ENCODE measurements at places on chromosomes 2 and 18.

GRCh38 chr2:10783421-10783820 lies 29.2 kb downstream of the PDIA6 start:
- DNase-seq: no peak

DNA sequence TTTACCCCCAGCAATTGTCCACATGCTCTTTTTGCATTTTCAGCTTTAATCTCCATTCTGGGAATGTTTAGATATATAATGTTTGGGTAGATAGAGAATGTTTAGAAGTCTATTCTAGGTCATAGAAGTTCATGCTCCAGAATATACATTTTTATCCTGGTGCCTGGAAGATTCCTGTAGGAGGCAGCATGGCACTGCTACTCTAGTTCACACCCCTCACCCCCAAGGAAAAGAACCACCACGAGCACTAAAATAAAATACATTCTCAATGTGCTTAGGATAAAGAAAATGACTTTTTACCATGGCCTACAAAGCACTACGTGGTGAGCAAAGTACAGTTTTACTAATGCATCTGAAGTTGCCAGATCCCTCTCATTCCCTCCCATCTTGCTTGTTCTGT lies 53.8 kb downstream of the MYO1B start:
- DNase-seq: no peak

- no peak for DNase-seq
Measured at GRCh38 chr18:32010124-32010721, 8.4 kb upstream of the RNF125 start.

DNA sequence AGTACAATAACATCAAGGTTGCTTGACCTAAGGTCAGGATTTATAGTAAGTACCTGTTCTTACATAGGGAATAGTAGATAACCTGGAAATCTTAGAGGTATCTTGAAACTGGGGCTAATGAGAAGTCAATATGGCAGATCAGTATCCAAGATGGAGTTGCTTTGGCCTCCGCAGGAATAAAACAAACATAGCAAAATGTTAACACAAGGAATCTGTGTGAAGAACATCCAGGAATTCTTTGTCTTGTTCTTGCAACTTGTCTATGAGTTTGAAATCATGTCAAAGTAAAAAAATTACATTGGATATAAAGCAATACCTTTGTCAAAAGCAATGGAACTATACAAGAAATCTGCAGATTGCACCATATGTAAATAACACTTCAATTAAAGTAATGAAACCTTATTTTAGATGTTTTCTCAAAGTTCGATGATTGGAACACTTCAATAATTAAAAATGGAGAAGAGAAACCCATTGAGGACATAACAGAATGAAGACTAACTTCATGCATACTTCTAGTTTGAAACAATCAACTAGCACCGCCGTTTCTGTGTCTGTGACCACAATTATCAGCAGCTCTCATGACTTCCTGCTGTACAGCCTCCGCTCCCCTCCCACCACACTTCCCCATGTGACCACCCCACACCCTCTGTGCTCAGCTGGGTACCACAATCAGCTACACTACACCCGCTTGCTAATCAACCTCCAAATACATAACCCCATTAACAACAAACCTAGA lies 27.6 kb downstream of the C2orf76 start:
- no peak for DNase-seq

GRCh38 chr2:216195565-216196029 lies 86.4 kb downstream of the XRCC5 start:
- peak; percentile 90 for DNase-seq

DNA sequence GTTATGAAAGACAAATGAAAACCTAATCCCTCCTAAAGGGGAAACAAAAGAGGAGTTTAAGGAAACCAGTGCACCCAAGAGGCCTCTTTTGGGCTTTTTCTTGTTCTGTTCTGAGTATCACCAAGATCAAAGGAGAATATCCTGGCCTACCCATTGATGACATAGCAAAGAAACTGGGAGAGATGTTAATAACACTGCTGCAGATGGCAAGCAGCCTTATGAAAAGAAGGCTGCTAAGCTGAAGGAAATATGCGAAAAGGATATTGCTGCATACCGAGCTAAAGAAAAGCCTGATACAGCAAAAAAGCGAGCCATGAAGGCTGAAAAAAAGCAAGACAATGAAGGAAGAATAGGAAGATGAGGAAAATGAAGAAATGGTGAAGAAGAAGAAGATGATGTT lies 23.6 kb upstream of the STAT4 start:
- no peak for DNase-seq

- DNase-seq: no peak
Measured at GRCh38 chr2:128774320-128775216, 455.9 kb upstream of the HS6ST1 start.

- DNase-seq: peak; percentile 78
Measured at GRCh38 chr2:174764280-174765255, at the start of gene CHRNA1. CHRNA1 (minus strand) TSS chr2:174764472; CDS start chr2:174764394, 78 bp downstream.

- DNase-seq: peak; percentile 69
Measured at GRCh38 chr2:149832324-149832723, 244.7 kb upstream of the MMADHC start.

DNA sequence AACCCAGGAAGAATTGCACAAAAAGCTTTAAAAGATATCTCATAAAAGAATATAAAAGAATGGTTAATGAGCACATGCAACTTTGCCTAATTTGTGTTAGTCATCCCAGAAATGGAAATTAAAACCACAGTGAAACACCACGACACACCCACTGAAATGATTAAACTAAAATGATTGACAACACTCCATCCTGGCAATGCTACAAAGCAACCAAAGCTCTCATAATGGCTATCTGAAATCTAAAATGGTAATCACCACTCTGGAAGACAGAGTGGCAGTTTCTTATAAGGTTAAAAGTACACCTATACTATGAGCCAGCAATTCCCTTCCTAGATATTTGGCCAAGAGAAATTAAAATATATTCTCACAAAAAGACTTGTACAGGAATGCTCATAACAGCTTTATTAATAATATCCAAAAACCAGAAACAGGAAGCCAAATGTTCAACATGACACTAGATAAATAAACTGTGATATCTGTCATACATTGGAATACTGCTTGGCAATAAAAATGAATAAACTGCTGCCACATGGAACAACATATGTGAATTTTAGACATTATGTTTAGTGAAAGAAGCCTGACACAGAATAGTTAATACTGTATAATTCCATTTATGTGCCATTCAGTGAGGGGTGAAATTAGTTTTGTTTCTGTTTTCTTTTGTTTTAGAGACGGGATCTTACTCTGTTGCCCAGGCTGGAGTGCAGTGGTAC lies 105.3 kb upstream of the BCL2L11 start:
- DNase-seq: no peak

DNA sequence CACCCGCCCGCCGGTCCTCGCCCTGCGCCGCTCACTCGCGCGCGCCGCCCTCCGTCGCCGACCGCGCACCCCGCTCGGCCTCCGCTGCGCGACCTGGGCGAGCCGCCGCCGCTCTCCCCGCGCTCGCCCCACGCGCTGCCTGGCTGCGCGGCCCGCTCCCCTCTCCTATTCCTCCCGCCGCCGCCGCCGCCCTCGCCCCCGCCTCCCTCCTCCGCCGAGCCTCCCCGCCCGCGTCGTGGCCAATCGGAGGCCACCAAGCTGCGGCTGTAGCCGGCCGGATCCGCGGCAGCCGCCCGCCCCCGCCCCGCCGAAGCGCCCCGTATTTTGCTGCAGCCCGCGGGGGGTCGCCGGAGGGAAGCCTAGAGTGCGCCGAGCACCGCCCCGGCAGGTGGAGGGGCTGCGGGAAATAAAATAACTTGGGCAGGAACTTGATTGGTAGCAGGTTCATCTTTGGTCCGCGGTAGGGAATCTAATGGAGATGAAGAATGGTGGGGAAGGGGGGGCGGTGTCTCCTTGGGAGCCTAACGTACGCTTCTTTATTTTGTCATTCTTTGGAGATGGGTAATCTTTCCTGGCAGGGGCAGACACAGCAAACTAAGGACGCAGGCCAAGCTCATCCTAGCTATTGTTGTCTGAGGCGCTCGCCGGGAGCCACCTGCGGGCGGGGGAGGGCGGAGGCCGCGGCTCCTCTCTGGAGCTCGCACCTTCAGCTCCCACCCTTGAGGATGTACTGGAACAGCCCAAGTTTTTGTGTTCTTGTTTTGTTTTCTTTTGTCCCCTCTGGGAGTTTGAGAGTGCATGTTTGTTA lies 1.1 kb upstream of the CDH2 start:
- DNase-seq: no peak

DNA sequence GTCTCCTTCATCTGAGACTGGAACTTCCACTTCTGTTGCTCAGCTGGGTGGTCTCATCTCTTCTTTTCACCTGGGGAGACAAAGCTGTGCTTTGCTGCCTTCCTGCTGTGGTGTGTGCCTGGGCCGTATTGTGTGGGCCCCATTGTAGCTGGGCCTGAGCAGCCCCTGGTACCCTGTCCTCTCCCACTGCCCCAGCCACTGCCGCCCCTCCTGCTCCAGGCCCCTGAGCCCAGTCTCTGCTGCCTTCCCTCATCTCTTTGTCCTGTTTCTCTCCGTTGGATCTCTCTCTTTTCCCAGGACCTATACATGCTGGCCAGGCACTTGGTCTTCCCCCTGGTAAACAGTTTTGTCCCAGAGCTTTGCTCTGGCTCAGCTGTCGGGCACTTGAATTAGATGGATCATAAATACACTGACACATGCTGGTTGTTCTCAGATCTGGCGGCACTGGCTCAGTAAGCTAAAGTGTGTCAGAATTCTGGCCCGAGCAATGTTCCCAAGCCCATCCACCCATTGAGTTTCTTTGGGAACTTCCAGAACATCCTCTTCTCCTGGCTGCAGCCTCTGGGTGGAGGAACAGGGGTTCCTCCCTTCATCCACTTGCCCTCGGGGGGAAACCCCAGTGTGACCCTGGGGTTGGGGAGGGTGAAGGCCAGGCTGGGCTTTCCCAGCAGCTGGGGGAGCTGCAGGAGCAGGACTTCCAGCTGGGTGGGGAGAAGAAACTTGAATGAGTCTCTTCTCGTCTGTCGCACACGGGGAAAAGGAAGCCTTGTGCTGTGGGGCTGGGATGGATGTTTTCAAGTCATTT lies 99.0 kb downstream of the DGKD start:
- DNase-seq: no peak

GRCh38 chr18:39749154-39749553 lies 2183.6 kb upstream of the CELF4 start:
- no peak for DNase-seq

- no peak for DNase-seq
Measured at GRCh38 chr2:30714811-30715709, 92.2 kb downstream of the CAPN13 start.

DNA sequence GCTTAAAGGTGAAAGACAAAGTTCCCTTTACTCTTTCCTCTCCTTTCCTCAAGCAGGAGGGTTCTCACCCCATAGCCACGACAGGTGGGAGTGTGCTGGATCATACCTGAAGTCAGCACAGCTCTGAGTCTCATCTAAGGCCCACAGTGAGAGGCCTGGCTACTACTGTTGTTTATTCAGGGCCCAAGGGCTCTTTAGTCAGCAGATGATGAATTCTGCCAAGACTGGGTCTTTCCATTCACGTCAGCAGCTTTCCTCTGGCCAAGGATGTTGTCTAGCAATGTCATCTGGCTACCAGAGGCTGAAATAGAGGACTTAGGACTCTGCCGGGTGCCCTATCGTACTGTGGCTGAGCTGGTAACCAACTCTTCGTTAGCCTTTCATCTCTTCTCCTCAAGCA lies 308.4 kb upstream of the THUMPD2 start:
- no peak for DNase-seq

- peak; percentile 5 for DNase-seq
Measured at GRCh38 chr2:100470898-100471514, 724 bp downstream of the NMS start.

GRCh38 chr2:100940766-100941645 lies 61.1 kb upstream of the RPL31 start:
- no peak for DNase-seq

DNA sequence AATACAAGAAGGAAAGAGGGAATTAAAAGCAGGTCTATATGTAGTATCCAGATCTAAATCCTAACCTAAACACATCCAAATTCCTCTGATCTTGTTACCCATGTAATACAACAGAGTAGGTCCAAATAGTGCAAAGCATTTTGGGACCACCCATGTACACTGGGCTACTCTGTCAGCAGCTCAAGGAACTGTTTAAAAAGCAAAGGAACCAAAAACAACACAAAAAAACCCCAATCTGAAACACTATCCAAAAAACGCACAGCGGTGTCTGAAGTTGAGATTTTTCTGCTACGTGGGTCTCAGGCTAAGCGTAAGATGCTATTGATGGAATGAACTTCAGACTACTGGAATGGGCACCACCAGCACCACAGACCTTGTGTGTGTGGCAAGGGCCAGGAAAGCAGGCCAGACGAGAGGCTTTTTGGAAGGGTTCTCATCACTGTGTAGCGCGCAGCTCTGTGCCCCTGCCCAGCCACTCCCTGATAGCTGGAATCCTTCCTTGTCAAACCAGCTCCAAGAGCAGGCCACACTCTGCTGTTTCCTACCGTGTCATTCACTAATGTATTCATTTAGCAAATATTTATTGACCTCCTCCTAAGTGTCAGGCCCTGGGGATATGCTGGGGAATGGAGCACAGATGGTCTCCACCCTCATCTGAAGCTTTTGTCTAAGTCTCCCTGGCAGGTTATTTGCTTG lies 101.4 kb downstream of the COLEC12 start:
- no peak for DNase-seq

- peak; percentile 45 for DNase-seq
Measured at GRCh38 chr2:191625016-191625415, 52.9 kb upstream of the NABP1 start.

- no peak for DNase-seq
Measured at GRCh38 chr2:60980071-60980815, 37.3 kb upstream of the PEX13 start.

GRCh38 chr2:131488306-131489205 lies 3.6 kb downstream of the MZT2A start:
- DNase-seq: no peak

- no peak for DNase-seq
Measured at GRCh38 chr2:70088598-70089219, 1.4 kb downstream of the PCBP1 start.

DNA sequence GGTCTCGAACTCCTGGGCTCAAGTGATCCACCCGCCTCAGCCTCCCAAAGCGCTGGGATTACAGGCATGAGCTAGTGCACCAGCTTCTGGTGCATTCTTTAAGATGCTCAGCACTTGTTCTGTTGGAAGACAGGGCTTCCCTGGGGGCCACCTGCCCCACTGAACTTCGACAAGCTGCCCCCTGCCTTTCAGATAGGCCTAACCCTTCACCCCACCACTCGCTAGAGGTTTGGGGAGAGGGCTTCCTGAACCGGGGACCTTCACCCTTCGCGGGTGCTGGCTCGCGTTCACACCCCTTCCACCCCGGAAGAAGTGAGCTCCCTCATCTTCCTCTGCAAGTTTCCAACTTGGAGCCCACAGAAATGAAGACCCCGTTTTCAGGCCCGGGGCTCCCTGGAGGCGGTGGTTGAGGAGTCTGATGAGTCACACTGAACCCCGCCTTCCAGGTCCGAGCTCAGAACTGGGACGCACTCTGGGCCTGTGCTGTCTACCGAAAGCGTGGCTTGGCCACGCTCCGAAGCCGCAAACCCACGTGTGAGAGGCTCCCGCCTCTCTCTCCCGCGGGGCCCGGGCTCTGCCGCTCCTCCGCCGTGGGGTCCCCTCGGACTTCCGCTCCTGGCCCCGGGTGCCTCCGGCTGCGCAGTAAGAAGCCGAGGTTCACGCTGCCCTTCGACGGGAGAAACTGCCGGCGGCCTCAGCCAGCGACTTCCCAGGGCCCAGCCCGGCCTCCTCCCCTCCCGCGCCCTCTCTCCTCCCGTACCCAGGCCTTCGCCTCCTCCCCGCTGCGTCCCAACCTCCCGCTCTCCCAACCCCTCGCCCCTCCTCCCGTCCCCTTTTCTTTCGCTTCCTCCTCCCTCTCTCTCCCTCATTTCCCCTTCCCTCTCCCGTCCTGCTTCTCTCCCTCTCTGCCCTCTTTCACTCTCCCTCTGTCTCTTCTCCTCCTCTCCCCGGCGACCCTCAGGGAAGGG lies 47.5 kb upstream of the SP3 start:
- peak; percentile 60 for DNase-seq

- DNase-seq: no peak
Measured at GRCh38 chr2:171404719-171405118, 29.1 kb downstream of the METTL8 start.
